ENCODE measurements at places on chromosomes 13 and 19.

DNA sequence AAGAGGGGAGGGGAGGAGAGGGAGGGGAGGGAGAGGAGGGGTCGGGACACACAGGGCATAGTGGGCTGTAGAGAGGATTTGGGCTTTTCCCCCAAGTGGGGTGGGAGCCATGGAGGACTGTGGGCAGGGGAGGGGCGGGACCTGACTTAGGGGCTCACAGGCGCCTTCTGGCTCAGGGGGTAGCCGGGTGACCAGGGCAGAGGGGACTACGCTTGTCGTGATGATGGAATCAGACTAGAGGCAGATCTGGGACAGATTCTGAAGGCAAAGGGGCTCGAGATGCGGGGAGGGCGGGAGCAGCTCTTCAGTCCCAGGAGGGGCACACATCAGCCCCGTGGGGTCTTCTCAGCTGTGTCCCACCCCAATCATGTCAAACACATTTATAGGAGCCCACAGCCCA is 13.5 kb downstream of the NDUFA11 start:
- DNase-seq: no peak

GRCh38 chr13:51778392-51778791 is 25.6 kb downstream of the DHRS12 start:
- DNase-seq: no peak

DNA sequence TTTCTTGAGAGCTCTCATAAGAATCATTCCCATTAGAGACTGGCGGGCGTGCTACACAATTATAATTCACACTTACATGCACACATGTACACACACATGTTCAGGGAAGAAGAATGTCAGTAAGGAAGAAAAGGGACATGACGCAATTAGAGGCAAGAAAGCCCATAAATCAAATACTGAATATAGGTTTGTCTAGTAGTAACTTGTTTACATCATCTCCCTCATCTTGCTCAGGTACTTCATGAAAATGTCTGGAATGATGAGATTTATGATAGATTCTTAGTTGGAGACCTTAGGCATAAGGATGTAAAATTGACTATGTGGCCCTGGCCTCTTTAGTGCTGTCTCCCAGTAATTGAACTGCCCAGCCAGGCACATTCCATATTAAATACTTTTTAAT is 628.0 kb upstream of the PCDH20 start:
- DNase-seq: no peak

DNA sequence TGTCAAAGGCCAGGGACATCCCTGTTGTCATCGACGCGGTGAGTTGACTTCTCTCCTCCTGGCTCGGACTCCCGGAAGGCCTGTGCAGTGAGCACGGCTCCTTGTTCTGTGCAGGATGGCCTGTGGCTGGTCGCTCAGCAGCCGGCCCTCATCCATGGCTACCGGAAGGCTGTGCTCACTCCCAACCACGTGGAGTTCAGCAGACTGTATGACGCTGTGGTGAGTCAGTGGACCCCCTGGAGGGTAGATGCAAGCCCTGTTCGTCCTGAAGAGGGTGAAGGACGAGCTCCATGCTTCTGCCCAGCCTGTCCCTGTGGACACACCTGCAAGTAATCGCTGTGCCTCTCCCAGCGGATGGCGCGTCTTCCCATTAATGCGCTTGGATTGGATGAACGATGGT is 19.2 kb downstream of the NAXD start:
- no peak for DNase-seq

DNA sequence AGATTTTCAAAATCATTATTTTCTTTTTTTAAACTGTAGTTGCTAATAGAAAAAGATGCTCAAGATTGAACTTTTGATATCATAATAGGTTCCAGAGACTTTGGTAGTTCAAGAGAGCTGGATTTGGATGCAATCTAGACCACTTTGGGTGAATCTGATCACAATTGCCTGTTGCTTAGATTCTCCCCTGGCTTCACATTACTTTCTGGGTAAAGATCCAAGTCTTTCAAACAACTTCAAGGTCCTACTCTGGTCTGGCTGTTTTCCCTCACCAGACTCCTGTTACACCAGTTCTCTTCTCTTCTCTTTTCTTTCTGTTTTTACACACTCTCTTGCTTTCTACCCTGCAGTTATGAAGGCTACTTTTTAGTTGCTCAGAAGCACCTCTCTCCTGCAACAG is 7.4 kb upstream of the SPRY2 start:
- DNase-seq: no peak

DNA sequence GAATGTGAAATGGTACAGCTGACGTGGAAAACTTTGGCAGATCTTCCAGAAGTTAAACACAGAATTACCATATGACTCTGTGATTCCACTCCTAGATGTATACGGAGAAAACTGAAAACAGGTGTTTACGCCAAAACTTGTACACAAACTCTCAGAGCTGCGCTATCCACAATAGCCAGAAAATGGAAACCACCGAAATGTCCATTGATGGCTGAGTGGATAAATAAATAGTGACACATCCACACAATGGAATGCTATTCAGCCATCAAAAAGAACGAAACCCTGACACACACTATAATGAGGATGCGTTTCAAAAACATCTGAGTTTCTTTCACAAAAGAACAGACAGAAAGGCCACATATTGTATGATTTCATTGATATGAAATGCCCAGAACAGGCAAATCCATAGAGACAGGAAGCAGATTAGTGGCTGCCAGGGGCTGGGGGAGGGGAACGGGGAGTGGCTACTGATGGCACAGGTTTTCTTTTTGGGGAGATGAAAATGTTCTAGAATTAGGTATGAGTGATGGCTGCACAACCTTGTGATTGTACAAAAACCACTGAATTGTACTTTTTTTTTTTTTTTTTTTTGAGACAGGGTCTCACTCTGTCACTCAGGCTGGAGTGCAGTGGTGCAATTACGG is 33.0 kb downstream of the IL12RB1 start:
- DNase-seq: peak; percentile 37

DNA sequence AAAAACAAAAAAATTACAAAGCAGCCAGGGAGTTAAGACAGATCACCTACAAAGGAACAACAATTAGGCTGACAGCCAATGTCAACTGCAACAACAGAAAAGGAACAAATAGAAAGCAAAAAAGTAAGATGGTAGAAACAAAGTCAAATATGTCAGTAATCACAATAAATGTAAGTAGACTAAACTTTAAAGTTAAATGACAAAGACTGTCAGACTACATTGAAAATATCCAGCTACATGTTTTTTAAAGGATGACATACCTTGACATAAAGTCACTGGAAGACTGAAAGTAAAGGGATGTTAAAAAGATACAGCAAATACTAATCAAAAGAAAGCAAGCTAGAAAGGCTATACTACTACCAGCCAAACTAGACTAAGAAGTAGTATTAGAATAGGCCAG is 14.9 kb downstream of the TMEM161A start:
- no peak for DNase-seq

DNA sequence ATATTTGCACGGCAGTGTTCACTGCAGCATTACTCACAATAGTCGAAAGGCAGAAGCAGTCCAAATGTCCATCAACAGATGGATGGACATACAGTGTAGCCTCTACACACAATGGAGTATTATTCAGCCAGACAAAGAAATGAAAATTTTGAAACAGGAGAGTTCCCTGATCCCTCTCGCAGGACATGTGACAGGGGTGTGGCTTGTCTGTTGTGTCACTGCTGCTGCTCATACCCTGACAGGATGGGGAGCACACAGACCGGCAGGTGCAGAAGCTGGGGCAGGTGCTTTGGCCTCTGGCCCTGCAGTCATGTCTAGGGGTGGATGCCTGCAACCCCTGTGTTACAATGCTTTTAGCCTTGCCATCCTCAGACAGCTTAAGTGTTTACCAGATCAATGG is 204.3 kb downstream of the EFNB2 start:
- DNase-seq: no peak

DNA sequence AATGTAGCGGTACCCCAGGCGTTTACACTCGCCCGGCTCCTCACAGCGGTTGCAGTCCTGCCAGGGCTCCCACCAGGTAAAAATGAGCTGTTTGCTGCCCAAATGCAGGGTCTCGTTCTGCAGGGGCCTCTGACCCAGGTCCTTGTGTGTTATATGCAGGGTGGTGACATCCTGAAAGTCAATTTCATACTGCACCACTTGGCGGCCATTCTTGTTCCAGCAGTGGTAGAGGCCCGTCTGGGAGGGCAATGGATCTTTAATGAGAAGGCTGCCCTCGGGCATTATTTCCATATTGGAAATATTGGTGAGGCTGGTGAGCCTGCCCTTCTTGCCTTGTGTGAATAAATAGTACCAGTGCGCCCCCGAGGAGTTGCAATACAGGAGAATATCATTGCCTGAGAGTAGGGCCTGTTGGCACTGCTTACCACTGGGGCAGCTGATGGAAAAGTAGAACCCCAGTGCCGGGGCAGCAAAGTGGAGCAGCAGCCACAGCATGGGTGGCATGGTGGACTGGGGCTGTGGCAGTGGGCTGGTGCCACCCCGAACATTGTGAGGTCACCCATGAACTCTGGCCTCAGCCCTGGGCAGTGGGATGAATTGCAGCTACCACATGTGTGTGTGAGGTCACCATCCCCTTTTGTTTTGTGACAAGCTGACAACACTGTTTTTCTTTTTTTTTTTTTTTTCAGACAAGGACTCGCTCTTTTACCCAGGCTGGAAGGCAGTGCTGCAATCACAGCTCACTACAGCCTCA is at the start of gene FAM187B:
TSS of gene FAM187B (minus strand) at position 563 of the 754 bp plus-strand sequence. CDS start at position 504, 59 bp downstream.
- DNase-seq: no peak
